ENCODE measurements at places on chromosomes 7 and 10. TPM values are rescaled to one million over a fixed set of nuclear protein-coding genes. Genes with fewer than 3 reads are reported as not detected.
A peak's percentile ranks its signal among the peaks of the same experiment; 100 is the strongest.

DNA sequence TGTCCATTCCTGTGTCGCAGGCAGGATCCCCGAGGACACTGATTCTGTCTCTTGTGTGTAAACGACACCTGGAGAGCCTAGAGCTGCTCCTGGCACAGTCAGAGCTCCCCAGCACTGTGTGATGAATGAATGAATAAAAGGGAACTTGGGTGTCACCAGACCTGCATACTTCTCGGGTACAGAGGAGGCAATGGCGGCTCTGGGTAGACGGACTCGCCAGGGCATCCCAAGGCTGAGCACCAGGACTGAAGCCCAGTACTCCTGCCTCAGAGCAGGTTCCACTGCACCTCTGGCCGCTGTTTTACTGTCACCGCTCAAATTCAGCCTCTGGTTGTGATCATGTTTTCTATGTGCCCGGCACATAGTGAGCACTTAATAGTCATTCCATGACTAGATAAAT is 255.8 kb downstream of the GLRX3 start:
- no peak for DNase-seq

ZNF862 gene
- total RNA-seq, result 3.4 TPM

AFAP1L2 gene
- 2.0 TPM for total RNA-seq

DNA sequence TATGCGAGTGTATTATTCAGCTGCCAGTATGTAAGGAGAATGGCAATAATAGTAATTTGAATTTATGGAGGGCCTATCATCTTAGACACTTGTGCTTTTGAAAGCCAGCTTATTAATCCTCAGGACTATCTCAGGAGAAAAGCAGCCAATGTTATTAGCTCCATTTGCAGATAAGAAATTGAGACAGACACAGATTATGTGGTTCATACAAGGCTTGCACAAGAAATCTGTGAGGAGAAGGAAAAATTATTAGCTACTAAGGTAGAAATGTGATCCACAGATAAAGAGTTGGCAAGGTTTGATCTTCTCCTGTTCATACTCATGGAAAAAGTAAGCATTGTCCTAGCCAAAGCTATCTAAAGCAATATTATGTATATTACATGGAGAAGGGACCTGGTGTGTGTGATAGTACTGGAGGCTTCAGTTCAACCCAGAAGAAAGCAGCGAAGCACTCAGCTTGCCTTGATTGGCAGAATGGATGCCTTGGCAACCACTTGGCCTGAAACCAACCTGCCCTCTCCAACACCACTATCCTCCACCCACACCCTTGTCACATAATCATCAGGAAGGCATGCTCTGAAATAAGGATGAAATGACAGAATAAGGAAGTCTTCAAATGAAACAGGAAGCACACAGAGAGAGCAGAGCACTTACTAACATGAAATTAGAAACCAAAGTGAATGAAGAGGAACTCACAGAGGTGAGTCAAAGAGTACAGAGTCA is 18.0 kb downstream of the MACC1 start:
- no peak for DNase-seq

DNA sequence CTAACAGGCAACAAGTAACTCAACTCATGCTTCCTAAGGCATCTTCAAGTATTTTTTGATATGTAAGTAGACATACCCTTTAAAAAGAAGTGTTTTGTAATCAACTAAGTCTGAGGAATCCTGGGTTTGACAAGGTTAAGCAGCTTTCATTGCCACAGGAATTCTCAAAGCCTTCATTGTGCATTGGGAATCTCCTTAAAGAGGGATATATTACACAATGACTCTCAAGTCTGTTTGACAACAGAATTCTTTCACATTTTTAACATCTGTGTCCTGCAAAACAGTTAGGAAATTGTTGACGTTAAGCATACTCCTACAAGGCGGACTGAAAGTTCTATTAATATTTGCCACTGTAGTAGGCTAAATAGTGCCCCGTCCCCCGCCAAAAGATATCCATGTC is 71.4 kb downstream of the SGMS1 start:
- no peak for DNase-seq

ASZ1 gene
- not detected for total RNA-seq

SRGN gene
- not detected for total RNA-seq

GRCh38 chr7:95993380-95993779 is 221.0 kb downstream of the DYNC1I1 start:
- no peak for DNase-seq

GRCh38 chr7:81811956-81812865 is 42.4 kb upstream of the HGF start:
- no peak for DNase-seq

C7orf57 gene
- total RNA-seq, result 0.85 TPM

CPED1 gene
- not detected for total RNA-seq

- no peak for DNase-seq
Observed at GRCh38 chr7:98107313-98107721, 655 bp downstream of the LMTK2 start.

ANKRD30A gene
- not detected for total RNA-seq

- DNase-seq, result no peak
Observed at GRCh38 chr7:103947026-103947655, 42.3 kb downstream of the RELN start.

DNA sequence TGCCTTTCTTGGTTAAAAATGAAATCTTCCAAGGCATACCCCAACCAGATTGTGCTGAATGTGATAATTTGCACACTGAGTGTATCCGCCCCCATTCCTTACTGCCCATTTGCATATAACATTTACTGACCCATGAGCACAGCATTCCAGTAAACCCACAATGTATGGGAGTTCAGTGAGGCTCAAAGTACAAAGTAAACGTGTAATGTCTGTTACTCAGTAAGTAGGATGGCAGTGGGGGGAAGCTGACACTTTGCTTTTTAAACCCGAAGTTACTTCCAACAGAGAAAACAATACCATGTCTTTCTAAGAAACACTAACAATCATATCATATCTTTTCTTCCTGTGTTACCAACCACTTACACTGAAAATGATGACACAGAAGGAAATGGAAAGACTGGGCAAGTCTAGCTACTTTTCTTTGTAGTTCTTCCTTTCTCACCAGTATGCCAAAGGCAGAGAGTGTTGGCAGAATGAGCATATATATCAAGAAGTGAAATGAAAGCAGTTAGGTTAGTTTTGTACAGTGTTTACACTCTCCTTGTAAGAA is 27.1 kb upstream of the SOSTDC1 start:
- DNase-seq, result no peak

GRCh38 chr10:48296576-48297098 is 9.8 kb upstream of the MAPK8 start:
- DNase-seq, result no peak

PRSS2 gene
- total RNA-seq, result 0.97 TPM

SLC13A1 gene
- not detected for total RNA-seq

HMX3 gene
- not detected for total RNA-seq

TDRD1 gene
- 0.14 TPM for total RNA-seq

GRCh38 chr7:35359423-35359822 is 105.5 kb upstream of the TBX20 start:
- no peak for DNase-seq

DNA sequence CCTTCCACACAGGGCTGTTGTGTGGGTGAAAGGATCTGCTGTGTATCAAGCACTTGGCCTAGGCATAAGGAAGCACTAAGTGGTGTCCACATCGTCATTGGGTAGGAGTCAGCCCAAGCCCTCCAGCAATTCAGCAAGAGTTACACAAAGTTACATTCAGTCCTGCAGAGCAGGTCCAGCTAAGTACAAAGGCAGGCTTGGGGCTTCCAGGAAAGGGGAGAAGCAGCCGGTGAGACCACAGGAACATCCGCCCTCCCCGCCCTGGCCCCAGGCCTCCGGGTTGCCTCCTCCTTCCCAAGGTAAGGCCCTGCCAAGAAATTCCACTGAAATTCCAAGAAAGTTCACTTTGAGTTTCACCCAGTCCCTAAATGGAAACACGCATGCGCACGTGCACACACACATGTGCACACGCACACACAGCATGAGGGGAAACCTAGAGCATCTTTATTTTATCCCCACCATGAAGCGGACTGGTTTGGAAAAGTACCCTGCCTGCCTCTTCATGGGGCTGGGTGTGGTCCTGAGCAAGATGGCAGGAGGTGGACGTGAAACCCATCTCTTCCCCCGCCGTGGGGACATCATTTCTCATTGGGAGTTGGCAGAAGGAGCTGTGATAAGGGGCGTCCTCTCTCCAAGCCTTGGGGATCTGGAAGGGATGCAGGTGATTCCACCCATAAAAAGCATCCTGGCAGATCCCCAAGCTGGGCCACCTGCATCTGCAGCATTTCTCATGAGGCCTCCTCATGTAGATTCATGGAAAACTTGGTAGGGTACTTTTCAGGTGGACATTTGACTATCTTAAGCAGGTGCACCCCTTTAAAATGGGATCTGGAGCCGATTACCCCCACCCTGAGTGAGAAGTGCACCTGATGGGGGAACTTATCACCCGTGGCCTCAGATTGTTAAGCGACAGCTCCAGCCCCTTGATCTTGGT is 69.1 kb upstream of the NANOS1 start:
- DNase-seq, result no peak

TMEM130 gene
- 0.24 TPM for total RNA-seq

SPDYE2B gene
- total RNA-seq, result not detected

- no peak for DNase-seq
Observed at GRCh38 chr7:141695803-141696289, 6.1 kb downstream of the DENND11 start.

DNA sequence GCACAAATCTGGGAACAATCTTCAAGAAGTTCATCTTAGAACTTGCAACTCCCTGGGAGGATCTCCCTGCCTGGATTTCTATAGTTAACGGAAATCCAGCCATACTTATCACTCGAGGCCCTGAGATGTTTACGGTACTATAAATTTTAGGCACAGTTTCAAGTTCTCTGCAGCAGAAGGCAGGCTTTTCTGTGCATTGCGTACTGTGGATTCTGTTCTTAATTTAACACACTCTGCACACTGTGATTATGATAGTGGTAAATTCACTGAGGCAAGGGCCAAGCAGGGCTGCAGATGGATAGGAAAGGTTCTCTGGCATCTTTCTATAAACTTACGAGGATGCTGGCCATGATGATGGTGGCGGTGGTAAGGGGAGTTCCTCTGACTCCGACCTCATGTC is 10.6 kb downstream of the INHBA start:
- no peak for DNase-seq

IGFBP3 gene
- total RNA-seq, result 5.6 TPM

DNA sequence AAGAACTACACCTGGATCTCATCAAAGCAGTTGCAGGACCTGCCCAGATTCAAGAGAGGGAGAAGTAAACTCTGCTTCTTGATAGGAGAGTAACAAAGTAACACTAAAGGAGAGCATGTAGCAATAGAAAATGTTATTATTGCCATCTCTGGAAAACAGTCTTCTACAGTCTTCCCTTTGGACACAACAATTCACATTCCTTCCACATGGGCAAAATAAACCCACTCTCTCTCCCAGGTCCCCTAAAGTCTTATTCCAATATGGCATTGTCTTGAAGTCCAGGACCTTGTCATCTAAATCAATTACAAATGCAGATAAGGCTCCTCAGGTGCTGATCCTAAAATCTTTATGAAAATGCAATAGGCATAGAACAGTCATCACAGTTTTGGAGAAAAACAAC is 10.3 kb upstream of the WNT2 start:
- DNase-seq, result no peak

GRCh38 chr7:121020249-121020988 is 31.9 kb downstream of the CPED1 start:
- no peak for DNase-seq

DNA sequence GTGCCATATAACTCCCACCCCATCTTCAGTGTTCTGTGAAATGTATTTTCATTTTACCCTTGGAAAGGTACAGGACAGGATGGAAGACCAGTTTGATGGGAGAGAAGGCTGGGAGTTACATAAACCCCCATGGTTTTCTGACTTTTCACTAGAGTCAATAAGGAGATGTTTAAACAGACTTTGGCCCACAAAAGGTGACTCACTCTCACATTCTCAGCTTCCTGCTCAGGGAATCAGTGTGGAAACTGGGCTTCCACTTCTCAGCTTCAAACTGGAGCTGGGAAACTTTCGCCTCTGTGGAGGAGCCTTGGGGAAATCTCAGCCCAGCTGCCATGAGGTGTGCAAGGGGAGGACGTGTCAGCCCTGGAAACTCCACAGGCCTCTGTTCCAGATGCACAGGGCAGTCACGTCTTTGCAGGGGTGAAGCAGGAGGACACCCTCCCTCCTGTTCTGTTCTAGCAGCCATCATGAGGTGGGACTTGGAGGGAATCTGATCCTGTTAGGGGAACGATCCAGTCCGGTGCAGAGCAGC is 560.5 kb upstream of the GALNT17 start:
- no peak for DNase-seq

DNA sequence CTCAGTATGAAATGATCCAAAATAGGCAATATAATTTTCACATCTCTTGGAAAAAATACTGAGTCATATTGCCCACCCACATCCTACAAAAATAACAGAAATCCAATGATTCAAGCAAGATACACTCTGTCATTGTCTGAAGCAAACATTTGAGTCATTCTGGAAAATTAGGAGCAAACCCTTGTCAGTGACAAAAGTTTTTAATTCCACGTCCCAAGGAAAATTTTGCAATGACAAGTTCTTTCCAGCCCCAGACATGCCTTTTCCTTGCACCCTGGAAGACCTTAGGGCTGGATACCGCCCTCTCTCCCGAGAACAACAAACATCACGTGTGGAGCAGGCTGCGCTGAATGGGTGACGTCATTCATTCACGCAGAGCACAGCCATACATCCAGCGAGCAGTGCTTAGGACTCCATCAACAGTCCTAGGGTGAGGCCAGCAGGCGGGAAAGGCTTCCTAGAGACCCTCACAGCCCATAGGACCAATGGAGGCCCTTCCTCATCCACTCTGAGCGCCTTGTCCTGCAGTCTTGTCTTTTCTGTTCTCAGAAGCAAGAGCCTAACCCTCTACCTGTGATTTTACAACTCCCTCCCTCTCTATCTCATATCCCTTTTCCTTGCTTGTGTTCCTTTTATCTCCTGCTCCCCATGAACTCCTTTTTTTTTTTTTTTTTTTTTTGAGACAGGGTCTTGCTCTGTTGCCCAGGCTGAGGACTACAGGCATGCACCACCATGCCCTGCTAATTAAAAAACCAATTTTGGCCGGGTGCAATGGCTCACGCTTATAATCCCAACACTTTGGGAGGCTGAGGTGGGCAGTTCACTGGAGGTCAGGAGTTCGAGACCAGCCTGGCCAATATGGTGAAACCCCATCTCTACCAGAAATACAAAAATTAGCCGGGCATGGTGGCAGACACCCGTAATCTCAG is 23.5 kb upstream of the KDM7A start:
- DNase-seq, result no peak

- no peak for DNase-seq
Observed at GRCh38 chr10:89204621-89205185, 2.4 kb downstream of the CH25H start.

TAS2R3 gene
- total RNA-seq, result 0.69 TPM

DNA sequence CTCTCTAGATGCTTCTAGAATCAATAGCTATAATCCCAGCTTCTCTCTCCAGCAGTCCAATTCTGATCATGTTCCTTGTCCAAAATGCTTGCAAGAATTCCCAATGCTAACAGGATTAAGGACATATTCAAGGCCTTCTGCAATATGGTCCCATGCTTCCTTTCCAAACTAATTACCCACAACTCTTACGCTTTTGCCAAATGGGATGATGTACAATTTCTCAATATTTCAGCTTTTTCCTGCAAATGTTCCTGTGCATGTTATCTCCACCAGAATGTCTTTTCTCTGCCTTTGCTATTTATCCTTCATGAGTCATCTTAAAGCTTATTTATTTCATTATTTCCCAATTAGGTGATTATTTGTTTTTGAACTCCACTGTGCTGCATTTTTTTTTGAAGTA is 556.4 kb downstream of the SORCS1 start:
- no peak for DNase-seq

GRCh38 chr7:14717816-14718215 is 184.7 kb downstream of the DGKB start:
- no peak for DNase-seq

- peak; percentile 26 for DNase-seq
Observed at GRCh38 chr7:151003572-151003971, 12.8 kb downstream of the NOS3 start.

FBXO24 gene
- total RNA-seq, result 0.94 TPM

SLC26A4 gene
- not detected for total RNA-seq

Data from H7 (cell line).